Cerebellum (tissue), 4 donors: ENCODE measurements at places on chromosomes 1 and 21.

GRCh38 chr1:56436912-56437417 is 142.4 kb downstream of the PLPP3 start:
- DNase-seq = no peak

GRCh38 chr1:22875241-22875640 is 97.4 kb downstream of the LACTBL1 start:
- DNase-seq = no peak

DNA sequence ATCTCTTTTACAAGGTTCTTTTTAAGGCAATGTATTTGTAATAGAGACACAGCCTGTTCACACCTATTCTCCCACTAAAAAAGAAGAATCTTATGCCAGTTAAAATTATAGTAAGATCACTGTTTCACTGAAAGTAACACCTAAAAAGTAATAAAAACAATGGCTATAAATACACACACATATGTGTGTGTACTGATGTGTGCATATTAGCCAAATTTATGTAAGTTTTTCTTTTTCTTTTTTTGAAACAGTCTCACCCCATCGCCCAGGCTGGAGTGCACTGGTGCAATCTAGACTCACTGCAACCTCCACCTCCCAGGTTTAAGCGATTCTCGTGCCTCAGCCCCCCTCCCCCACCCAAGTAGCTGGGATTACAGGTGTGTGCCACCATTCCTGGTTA is 56.8 kb upstream of the SLC30A10 start:
- no peak for DNase-seq

DNA sequence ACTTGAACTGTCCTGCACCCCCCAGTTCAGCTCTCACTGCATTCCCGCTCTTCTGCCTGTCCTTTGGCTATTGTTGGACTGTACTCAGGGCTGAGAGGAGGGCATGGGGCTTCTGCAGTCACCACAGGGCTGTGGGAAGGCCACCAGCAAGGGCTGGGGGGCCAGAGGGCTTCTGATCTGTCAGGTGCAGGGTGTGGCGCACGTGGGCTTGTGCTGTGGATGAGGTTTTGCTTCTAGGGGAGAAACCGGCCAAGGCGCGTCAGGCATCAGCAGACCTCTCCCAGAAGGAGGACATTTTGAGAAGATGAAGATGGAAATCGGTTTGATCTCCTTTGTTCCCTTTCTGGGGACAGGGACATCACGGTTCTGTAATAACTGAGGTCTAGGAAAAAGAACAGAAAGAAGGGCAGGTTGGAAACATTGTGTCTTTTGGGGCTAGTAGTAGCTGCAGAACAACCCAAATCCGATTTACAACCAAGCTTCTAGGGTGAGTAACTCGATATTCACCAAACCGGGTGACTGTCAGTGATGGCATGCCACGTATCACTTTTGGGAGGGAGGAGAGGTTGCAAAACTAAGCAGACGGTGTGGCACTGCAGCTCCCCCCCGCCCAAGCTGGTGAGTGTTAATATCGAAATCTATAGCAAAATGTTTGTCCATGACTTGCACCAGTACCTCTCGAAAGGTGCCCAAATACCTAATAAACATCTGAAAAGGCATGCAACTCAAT is 40.9 kb downstream of the AGPAT3 start:
- DNase-seq = no peak

- no peak for DNase-seq
Measured at GRCh38 chr1:232037774-232038388, 411.3 kb downstream of the DISC1 start.

DNA sequence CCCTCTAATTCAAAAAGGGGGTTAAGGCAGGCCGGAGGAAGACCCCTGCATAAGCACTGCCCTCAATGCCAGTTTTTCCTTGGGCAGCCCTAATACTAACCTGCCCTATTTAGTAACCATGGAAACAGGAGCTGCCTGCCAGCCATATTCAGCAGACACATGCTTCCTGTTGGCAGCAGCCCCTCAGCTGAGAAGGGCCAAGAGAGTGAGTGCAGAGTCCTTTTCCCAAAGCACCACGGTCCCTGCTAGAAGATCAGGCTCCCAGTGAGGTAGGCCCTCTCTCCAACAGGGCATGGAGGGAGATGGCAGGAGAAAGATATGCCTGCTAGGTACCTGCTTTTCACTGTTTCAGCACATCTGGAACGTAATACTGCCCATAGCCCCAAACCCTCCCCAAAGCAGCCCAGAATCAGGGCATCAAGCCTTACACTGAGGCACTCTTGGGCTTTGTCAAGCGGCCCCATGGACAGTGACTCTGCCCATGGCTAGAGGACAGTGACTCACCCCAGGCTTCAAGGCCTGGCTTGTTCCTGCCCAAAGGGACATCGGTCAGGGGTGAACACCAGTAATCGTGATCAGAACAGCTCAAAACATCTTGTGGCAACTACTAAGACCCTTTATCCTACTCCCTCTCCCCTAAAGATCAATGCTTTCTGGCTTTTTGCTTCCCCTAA is 64.5 kb downstream of the BCAR3 start:
- DNase-seq = peak; percentile 85

GRCh38 chr1:221937155-221937953 is 195.5 kb upstream of the DUSP10 start:
- DNase-seq = no peak

DNA sequence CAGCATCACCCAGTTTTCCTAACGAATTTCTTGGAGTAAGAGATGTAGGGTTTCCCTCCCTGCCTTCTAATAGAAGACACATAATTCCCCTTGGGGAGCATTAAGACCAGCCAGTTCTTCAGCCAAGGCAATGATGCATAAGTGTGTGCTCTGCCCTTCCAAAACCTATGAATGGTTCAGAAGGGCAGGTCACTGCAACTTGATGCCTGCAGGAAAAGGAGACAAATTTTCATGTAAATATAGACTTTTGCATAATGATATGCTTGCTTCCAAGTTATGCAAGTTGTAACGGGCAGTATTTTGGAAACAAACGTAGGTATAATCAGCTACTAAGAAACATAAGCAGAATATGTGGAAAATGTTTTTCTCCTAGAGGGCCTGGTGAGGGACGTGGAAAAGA is 31.6 kb downstream of the PTGS2 start:
- DNase-seq = no peak

DNA sequence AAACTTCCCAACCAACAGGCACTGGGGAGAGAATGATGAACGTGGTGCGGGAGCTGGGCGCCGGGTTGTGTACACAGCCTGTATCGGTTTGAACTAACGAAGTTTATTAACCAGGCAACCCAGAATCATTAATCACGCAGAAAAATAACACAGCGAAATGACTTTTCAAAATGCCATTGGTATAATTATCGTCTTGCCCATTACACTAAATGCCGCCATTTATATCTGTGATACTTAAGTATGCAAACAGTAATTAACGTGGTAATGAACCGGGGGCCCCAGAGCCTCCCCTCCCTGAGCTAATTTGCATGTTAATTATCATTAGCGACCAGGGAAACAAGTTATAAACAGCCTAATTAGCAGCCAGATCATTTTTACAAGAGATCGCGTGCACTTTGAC is 5.1 kb upstream of the TTC34 start:
- no peak for DNase-seq

DNA sequence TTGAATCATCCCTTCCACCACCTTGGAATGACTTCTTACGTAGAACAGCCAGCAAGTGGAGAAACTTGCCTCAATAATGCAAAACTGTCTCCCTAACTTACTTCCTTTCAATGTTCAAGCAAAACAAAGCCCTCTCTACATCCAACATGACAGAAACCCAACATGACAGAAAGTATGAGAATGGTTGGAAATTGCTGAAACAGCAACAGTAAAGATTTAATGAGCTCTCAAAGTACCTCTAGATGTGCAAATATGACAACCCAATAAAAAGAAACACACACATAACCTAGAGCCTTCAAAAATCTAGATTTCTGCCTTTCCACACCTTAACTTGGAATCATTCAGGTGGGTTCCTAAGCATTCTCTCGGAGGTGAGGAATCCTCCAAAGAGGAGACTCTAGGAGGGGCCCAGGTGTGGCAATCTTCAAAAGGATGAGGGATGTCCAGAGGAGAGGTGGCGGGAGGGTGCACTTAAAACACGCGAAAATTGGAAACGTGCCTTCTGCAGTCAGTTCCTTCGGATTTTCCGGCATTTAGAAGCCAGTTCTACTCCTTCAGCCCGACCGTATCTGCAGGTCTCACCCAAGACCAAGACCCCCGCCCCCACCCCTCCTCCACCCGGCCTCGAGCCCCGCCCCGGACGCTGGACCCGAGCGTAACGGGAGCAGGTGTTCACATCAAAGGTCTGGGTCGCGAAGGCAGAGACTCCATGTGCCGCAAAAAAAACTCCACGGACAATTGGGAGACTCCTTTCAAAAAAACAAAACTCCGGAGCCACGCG is 996 bp upstream of the MGST3 start:
- DNase-seq = no peak

DNA sequence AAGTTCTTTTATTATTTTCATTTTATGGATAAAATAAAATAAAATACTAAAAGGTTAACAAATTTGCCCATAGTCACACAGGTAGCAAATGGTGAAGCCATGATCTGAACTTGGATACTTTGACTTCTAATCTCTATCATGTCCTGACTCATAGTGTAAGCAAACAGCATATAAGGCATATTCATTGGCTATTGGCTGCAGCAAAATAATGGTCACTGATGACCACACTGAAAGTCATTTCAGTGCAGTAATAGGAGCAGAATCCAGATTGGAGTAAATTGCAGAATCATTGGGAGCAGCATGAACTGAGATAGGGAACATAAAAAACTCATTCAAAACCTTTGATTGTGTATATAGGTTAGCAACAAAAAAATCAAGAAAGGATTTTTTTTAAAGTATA is 262.9 kb downstream of the PLA2G4A start:
- DNase-seq = no peak

DNA sequence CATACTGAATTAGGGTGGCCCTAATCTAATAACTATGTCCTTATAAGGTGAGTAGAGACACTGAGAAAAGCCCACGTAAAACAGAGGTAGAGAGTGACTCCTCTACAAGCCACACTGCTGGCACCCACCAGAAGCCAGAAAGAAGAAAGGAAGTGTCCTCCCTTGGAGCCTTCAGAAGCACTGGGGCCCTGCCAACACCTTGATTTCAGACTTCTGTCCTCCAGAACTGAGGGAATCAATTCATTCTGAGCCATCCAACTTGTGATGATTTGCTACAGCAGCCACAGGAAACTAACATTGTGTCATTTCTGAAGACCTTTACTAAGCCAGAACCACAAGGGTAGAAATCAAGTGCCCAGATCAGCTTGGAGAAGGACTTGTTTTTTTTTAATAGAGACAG is 15.0 kb downstream of the GNB1 start:
- DNase-seq = no peak

- no peak for DNase-seq
Measured at GRCh38 chr1:87402241-87403002, 73.7 kb downstream of the LMO4 start.
